ENCODE measurements at places on chromosomes 1 and 21.

GRCh38 chr1:3066250-3066711 is 2.7 kb upstream of the PRDM16 start:
- no peak for DNase-seq

- DNase-seq, result no peak
Observed at GRCh38 chr1:89407360-89407759, 43.5 kb downstream of the GBP6 start.

- no peak for DNase-seq
Observed at GRCh38 chr1:153498746-153499145, 37.0 kb downstream of the S100A6 start.

GRCh38 chr1:242212401-242212800 is 213.5 kb upstream of the MAP1LC3C start:
- no peak for DNase-seq

GRCh38 chr1:32701951-32702598 is 495 bp downstream of the SYNC start:
- no peak for DNase-seq

DNA sequence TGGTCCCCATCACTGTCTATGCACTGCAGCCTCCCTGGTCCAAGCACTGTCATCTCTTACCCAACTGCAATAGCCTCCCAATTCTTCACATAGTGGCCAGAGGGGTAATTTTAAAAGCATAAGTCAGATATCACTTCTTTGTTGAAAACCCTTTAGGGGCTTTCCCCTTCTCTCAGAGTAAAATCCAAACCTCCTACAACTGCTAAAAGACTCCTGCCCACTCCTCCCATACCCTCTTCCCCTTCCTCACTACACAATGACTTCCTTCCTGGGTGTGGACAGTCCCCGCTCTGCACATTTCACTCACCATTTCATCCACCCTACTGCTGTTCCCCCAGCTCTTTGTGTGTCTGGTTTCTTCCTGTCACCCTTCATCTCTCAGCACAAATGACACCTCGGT is 8.3 kb downstream of the MCOLN2 start:
- DNase-seq, result no peak

DNA sequence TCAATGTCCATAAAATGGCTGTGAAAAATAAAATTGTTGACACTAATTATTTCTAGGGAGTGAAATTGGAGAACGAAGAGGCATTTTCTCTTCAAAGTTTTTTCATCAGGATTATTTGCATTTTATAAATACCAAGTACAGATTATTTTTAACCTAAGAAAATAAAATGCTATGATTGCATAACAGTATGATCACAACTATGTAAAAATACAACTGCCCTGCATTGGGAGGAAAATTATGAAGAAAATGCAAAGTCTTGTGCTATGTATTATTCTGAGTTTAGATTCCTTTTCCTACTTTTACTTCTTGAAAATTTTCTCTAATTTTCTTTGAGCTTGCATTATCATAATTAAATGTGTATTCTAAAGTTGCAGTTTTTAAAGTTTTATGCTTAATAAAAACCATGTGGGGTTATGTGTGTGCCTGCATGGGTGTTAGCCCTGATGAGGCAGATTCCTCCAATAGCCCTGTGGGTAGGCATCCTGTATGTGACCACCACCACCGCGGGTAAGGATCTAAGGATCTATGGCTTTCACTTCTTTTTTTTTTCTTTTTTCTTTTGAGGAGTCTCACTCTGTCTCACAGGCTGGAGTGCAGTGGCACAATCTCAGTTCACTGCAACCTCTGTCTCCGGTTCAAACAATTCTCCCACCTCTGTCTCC is 24.7 kb downstream of the STX6 start:
- no peak for DNase-seq

DNA sequence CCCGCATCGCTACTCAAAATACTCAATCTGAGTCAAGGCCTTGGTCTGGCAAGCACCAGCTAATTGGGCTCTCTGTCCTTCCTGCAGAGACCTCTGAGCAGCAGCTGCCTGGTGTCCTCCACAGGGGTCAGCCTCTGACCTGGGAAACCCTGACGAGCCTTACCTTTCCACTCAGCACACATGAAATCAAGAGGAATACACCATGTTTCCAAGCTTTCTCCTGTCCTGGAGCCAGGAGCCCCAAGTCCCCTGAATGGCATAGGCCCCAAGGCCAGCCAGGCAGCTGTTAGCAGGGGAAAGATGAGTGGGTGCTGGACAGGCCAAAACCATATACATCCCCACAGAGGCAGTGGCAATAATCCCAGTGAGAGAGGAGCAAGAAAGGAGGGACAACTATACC is 27.2 kb upstream of the TSPEAR start:
- DNase-seq, result no peak

GRCh38 chr1:2526824-2527555 is 594 bp upstream of the PANK4 start:
- DNase-seq, result no peak

- no peak for DNase-seq
Observed at GRCh38 chr1:54583307-54583686, 35.3 kb downstream of the ACOT11 start.

DNA sequence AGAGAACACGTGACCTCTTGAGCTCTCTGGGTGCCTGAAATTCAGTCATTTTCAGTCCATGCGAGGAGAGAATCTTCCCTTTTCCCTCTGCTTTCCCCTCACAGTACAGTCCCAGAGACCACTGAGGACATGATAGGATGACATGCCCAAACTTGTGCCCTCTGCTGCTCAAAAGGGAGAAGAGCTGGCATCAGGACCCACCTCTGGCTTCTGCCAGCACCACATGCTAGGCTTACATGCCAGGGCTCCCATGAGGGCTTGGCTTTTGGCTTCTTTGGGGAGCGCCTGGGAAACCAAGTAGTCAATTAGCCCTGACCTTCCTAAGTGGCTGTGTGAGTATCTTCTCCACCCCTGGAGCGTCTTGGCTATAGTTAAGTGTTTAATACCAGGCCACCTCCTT is 13.8 kb upstream of the KCNQ4 start:
- no peak for DNase-seq

GRCh38 chr1:35561972-35562680 is 4.5 kb downstream of the NCDN start:
- no peak for DNase-seq

DNA sequence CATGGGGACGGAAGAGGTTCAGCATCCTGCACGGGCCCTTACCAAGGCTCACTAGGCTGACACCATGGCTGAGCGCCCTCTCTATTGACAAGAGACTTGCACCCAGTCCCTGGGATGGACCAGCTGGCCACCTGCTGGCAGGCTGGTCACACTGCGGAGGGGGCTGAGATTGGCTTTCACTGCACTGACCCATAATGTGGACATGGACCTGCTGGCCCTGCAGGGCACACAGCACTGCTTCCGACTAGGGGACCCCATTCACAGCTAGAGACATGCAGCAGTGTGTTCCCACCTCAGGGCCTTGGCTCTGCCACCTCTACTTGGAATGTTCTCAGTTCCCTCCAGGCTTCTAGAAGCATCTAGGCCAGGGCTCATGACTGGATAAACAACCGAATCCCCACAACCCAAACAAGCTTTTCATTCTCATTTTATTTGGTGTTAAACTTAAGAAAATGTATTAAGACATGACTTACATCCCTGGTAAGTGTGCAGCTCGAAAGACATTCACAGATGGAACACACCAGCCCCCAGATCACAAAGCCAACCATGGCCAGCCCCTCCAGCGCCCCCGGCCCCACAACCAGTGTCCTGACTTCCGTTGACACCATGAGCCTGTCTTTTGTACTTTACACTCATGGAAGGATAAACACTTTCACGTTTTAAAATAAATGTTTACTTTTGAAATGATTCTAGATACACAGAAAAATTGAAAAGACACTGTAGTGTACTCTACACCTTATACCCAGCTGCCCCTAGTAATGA is 9.3 kb upstream of the SRARP start:
- no peak for DNase-seq

GRCh38 chr1:58590019-58590418 is 13.0 kb upstream of the TACSTD2 start:
- DNase-seq, result no peak

GRCh38 chr1:226739696-226740065 is 599 bp upstream of the ITPKB start:
- no peak for DNase-seq

- DNase-seq, result no peak
Observed at GRCh38 chr1:201104141-201104540, 8.1 kb downstream of the CACNA1S start.

DNA sequence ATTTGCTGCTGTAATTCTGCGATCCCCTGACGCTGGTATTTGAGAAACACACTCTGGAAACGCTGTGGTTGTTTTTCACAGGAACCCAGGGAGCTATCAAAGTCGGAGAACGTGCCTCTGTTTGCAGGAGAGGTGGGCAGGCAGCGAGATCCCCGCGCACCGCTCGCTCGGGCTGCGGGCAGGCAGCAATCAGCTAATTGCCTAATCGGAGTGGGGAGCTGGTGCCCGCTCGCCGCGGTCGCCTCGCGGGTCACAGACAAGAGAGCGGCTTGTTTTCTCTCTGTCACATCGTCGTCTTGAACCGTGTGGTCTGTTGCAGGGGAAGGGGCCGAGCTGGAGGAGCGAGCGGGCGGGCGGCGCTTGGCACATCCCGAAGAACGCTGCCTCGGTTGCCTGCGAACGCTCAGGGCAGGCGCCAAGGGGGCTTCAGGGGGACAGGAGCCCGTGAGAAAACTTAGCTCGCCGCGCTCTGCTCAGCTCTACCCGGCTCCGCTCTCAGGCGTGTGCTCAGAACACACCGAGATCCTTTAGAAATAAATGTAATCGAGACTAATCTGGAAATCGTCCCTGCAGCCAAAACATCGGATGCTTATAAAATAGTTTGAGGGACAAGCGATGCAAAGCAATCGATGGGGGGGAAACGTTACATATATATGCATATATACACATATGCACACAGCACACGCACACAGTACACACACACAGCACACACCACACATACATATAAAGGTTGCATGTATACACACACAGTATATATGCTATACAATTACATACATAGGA is 93.6 kb upstream of the SMYD2 start:
- DNase-seq, result no peak

DNA sequence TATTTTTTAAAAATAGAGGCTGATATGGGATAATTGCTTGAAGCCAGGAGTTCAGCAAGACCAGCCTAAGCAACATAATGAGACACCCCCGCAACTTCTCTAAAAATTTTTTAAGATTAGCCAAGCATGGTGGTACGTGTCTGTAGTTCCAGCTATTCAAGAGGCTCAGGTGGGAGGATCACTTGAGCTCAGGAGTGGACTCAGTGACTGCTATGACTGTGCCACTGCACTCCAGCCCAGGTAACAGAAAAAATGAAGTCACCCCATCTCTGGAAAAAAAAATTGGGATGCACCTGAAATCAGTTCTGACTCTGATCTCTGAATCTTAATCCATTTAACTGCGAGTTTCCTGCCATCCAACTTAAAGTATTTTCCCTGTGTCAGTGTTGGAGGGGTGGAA is 124.2 kb downstream of the MRPS6 start:
- no peak for DNase-seq

DNA sequence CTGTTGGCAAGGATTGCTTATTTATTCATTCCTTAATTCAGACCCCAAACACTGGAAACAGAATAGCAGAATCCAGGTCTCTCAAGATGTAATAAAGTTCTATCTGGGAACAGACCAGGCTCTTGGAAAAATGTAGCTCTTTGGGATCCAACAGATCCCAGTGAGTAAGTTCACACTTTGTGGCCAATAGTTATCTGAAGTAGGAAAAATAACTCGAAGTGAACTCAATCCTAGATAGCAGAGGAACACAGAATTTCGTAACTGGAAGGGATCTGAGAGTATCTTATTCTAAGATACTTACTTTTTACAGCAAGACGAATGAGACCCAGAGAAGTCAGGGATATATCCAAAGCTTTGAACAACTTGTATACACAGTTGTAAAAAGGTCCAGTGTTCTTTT is 150.7 kb upstream of the CD34 start:
- no peak for DNase-seq

DNA sequence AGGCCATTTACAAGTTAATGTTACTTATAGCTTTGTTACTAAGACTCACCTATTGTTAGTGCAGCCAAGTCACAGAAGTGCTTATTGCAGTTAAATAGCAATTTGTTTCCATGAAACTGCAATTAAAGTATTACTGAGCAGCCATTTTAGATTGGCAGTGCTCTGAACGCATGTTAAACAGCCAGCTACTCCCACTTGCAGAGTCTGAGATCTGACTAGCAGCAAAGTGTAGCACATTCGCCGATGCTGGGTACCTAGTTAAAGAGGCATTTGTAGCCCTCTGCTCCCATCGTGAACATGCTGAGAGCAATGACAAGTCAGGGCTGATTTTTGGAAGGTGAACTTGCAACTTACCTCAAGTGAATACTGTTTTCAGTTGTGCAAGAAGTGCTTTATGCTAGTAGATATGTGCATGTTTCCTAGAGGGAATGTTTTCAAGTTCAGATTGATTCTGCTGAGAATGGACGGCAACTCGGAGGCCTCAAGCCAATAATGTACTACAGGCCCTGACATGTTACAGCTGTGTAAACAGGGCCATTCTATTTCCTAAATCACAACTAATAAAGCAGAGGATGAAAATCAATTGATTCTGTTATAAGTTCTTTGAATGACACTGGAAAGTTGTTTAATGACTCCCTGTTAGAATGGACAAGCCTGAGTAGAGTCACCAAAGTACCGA is 19.8 kb downstream of the LMO4 start:
- no peak for DNase-seq

GRCh38 chr1:240909701-240910457 is 297.9 kb upstream of the GREM2 start:
- no peak for DNase-seq

- DNase-seq, result no peak
Observed at GRCh38 chr1:11339346-11340232, 66.6 kb downstream of the UBIAD1 start.

GRCh38 chr1:157978586-157979403 is 14.7 kb upstream of the KIRREL1 start:
- DNase-seq, result no peak

DNA sequence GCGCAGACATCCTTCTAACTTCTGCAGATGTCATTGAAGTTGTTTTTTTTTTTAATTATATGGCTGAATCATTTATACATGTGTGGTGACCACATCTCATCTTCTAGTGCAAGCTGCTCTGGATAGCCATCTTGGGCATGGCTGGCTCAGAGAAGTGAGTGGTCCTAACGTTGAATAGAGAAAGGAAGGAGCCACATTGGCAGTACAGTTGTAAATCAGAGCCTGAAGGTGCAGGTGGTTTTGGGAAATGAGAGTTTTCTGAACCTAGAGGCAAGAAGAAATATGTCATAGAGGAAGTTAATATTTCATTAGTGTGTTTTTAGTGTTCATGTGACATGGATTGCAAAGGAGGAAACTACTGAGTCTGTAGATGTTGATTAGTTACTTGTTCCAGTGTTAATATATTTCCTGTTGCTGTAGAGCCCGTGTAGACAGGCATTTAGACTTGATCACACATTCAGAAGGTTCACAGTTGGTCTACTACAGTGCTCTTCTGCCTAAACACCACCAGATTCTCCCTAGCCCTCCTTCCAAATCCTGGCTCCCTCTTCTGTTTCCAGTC is 163.7 kb downstream of the ROR1 start:
- no peak for DNase-seq
